ENCODE measurements at places on chromosomes 2 and 18.

DNA sequence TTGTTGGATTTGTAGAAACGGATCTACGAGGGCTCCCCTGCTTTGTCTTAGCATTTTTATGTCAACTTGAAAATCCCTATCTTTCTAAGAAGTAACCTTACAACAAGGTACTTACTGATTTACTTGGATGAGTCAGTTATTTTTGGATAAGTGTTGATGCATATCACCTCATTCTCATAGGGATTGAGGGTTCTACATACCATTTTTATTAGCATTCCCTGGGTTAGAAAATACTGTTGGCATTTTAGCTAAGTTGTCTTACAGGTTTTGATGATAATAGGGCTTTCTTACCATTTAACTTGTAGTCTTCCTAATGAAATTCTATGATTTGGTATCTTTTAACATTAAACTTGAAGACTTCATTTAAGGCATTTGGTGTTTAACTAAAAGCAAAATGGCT, 125.2 kb downstream of the UBE2E3 start:
- no peak for DNase-seq

GRCh38 chr2:96903815-96904214, 33.9 kb upstream of the SEMA4C start:
- DNase-seq: no peak

DNA sequence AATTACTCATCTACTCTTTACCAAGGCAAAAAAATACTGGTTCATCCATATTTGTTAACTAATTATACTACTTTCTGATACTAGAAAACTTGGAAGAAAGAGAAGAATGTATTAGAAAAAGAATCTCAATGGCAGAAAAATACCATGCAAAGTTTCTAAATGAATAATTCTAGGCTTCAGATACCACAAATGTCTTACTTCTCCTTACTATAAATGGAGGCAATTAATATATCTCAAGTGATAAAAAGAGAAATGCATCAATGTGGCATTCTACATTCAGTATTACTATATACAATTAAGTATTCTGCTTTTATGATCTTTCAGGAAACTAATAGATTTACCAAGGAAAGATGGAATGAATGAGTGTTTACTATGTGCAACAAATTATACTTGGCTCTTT, 85.5 kb downstream of the ITSN2 start:
- no peak for DNase-seq

DNA sequence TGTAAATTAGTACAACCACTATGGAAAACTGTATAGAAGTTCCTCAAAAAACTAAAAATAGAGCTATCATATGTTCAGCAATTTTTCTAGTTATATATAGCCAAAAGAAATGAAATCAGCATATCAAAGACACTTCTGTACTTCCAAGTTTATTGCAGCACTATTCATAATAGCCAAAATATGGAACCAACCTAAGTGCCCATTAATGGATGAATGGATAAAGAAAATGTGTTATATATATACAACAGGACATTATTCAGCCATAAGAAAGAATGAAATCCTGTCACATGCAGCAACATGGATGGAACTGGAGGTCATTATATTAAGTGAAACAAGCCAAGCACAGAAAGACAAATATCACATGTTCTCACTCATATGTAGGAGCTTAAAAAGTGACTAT, 112.6 kb downstream of the MDH1 start:
- no peak for DNase-seq

DNA sequence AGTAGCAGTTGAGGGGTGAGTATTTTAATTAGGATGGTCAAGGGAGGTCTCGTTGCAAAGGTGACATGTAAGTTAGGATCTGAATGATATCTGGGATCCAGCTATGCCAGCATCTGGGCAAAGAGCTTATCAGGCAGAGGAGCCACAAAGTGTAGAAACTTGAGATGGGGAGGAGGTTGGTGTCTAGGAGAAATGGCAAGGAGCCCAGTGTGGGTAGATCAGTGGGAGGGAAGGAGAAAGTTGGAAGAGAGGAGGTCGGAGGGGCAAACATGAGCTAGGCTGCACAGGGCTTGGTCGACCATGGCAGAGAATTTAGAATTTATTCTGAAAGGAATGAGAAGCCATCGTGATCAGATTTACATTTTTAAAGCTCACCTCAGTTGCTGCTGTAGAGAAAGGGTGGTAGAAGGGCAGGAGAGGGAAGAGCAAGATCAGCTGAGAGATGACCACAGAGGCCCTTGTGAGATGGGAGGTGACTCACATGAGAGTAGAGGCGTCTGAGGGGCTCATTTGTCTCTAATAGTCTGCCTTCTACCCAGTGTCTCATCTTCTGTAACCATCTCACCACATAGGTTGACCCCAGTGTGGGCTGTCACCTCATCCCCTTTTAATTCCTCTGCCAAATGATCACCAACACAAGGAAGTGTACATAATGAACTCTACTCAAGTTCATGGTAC, 170.0 kb downstream of the ETAA1 start:
- no peak for DNase-seq

GRCh38 chr2:166293984-166294383, 81.8 kb downstream of the SCN9A start:
- DNase-seq: no peak

- DNase-seq: no peak
These were observed 32.2 kb downstream of the ACVR1 start for GRCh38 chr2:157843935-157844334.

DNA sequence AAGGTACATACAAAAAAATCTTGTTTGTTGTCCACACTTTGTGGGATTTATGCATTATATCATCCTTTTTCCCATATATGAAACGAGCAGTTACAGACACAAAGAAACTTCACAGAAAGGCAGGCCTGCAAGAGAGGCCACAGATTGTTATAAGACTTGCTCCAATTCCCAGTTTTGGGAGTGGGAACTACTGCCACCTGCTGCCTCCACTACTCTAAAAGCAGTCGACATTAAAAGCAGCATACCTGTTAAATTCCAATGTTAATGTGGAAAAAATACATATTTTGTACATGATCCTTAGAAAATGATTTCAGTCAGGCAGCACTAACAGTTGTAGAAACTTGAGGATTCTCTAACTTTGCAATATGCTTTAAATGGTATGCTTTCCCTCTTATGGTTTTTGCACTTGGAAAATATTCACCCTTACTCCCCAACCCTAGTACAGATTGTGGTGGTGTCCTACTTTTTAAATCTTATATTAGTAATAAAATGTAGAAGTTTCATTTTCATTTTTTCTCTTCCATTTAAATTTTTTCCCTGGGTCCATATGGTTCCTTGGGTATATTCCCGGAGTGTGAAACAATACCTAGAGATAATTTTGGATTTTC, 37.9 kb downstream of the SLC38A11 start:
- no peak for DNase-seq

DNA sequence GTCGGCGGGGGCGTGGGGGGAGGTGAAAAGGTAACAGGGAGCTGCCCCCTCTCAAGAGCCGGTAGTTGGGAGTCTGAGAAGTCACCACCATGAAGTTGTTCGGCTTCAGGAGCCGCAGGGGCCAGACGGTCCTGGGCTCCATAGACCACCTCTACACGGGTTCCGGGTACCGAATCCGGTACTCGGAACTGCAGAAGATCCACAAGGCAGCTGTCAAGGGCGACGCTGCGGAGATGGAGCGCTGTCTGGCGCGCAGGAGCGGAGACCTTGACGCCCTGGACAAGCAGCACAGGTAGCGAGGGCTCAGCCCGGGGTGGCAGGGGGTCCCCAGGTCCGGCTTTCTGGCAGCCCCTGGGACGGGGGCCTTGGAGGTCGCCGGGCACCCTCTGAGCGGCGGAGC, 47.1 kb upstream of the ZNF519 start:
- no peak for DNase-seq

- no peak for DNase-seq
These were observed 1.5 kb upstream of the EVX2 start for GRCh38 chr2:176085120-176085788.

- no peak for DNase-seq
These were observed 373.5 kb upstream of the MYT1L start for GRCh38 chr2:2704428-2705090.

DNA sequence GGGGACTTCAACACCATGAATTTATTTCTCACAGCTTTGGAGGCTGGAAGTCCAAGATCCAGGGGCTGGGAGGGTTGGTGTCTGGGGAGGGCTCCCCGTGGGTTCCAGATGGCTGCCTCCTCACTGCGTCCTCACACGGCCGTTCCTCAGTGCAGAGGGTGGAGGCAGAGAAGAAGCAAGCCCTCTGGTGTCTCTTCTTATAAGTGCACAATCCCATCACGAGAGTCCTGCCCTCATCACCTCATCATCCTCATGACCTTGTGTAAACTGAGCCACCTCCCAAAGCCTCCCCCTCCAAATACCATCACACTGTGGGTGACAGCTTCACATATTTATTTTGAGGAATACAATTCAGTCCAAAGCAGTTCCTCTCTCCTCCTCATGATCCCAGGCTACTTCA, 26.3 kb downstream of the TMEM163 start:
- DNase-seq: no peak

All from activated T-cell treated with anti-CD3 and anti-CD28 coated beads, Interleukin-2, amount 50 U/mL, for 48 hours (primary cell).